ENCODE measurements at places on chromosomes 11 and 22. TPM values are rescaled to one million over a fixed set of nuclear protein-coding genes. Genes with fewer than 3 reads are reported as not detected.

DNA sequence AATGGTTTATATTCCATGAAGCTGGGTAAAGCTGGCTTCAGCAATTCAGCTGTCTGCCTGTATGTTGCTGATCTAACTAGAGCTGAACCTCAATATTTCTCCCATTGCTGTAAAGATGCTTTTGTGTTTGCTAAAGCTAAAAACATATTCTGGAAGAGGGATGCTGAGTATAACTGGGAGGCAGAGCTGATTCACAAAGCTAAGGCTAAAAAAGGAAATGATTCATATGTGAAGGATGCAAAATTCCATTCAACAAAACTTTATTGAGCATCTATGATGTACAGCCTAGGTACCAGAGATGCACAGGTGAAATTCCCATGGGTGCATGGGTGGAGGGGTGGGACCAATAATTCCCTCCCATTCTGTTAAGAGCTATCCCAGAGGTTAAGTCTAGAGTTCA is 193.9 kb downstream of the KIF18A start:
- no peak overlapping the region for H3K4me3 ChIP-seq
- no peaks in the 10 kb centered on the region for H3K4me1 ChIP-seq
- no peak for DNase-seq
- no peaks in the 10 kb centered on the region for H3K27me3 ChIP-seq
- H3K36me3 ChIP-seq, result no peaks in the 10 kb centered on the region
- H3K27ac ChIP-seq, result no peak overlapping the region

DNA sequence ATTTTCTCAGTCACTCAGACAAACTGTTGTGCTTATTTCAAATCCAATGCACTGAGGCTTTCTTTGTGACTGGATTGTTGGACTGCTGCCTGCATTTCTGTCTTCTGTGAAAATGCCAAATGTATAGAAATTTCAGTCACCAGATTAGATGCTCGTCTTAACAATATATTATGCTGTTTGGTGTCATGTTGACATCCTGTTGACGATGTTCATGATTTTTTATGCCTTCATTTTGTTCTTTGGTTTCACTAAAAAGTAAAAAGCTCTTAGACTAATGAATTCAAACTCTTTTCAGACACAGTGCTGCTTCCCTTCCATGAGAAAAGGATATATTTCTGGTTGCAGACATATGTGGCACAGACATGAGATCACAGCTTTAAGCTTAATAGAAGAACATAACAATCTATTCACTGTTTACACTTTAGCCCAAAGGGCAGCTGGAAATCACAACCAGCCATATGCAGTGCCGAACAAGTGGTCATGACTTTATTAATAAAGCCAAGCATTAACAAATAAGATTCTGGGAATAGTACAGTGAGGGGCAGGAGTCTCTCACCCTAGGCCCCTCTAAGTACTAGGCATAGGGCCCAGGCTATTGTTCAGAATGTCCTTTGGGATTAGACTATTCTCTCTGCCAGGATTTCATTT is 9.4 kb upstream of the SOX6 start:
- DNase-seq, result no peak
- no peaks in the 10 kb centered on the region for H3K36me3 ChIP-seq
- H3K27me3 ChIP-seq, result no peaks in the 10 kb centered on the region
- no peak overlapping the region for H3K27ac ChIP-seq

DNA sequence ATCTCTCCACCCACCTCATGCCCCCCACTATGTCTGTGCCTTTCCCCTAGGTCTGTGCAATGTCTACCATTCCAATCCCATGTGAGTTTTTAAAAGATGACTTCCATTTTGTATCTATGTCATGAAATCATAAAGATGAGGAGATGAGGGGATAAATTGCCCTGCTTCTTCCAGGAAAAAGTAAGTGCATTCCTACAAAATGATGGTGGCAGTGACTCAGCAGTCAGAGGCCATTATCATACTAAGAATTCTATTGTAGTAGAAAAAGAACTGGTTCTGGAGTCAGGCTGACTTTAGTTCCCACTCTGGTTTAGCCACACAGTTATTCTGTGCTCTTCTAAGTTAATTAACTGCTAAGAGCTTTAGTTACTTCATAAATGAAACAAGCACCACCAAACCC is 89.6 kb upstream of the API5 start:
- no peaks in the 10 kb centered on the region for H3K27me3 ChIP-seq
- no peak overlapping the region for H3K27ac ChIP-seq
- H3K36me3 ChIP-seq, result no peaks in the 10 kb centered on the region
- no peak overlapping the region for H3K4me3 ChIP-seq
- no peak for DNase-seq
- H3K4me1 ChIP-seq, result no peaks in the 10 kb centered on the region

OR52D1 gene
- not detected for total RNA-seq

PATE4 gene
- total RNA-seq, result not detected

Measured in activated B cell treated with CpG ODN at 0.5 μM for 24 hours (primary cell).